Stimulated activated CD4-positive, alpha-beta T cell treated with anti-CD3 and anti-CD28 coated beads, Interleukin-4, amount 100 ng/mL, for 24 hours (primary cell): ENCODE measurements at places on chromosomes 3 and 15.

GRCh38 chr15:96334017-96334704, 3.7 kb downstream of the NR2F2 start:
- no peak for DNase-seq

DNA sequence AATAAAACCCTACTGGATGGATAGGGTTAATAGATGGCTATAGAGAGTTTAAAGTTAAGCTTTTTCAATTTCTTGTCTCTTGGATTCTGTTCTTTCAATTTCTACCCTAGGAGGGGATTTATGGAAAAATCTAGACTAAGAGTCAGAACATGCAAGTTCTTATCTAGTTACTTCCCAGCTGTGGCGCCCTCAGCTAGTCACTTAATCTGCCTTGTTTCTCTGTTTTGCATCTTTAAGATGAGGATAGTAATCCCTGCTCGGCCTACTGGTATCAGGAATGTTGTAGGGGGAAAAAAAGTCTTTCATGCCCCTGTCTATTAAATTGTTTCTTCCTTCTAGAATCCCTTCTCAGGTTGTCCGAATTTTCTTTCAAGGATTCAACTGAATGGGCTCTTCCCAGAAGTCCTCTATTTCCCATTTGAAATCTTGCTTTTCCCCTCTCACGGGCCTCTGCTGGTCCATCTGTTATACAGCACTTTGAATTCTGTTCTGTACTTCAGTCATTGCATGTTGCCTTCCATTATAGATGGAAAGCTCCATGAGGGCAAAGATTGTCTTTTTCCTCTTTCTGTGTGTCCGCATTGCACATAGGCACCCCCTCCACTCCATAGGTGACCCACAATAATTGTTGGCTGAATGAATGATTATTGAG, 4.4 kb downstream of the KCTD6 start:
- DNase-seq: no peak

DNA sequence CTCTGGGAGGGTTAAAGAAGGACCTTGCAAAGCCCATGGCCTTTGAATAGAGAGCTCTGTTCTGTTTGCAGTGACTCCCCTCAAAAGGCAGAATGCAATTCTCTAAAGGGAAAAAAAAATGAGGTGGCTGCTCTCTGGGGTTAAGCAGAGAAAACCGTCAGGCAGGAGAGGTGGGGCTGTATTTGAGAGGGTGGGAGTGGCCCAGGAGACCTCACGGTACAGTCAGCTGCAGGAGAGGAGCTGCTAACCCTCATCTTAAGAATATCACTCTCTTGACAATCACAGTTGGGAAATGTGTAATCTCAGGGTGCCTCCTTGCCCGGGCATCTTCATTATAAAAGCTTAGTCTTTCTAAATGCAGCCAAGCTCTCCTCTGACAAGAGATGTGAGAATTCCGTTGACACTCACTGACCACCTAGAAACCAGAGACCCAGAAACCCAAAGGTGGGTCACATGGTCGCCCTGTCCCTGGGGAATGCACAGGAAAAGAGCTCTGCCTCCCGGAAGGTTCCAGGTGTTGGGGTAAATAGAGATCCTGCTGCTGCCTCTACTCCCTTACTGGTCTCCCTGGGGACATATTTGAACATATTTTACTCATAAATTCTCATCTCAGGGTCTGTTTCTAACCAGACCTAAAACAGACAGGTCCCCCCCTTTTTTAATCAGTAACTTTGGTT, 159.1 kb upstream of the CTDSPL start:
- DNase-seq: no peak

GRCh38 chr3:69941037-69941436, 58.5 kb upstream of the SAMMSON start:
- DNase-seq: no peak

DNA sequence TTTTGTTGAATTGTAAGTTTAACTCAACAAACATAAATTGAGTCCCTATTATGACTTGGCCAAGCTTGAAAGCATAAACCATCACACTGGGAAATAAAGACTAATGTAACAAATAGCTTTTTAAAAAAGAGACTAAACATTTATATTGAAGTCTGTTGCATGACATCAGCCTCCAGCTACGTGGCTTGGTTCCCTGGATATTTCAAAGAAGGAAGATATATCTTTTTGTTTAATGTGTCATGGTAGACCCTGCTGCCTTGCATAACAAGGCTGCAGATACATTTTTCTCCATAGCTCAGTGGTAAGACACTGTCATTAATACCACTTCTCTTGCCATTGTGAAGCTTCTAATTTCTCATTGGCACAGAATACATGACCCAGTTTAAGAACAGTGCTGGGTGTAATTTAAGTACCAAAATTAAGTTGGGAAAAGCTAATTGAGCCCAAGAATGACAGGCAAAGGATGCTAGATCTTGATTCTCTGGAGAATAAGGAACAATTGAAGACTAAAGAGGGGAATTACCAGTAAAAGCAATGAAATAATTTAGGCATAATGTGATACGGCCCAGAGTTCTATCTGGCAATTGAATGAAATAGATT, 14.0 kb downstream of the RCN2 start:
- DNase-seq: no peak

DNA sequence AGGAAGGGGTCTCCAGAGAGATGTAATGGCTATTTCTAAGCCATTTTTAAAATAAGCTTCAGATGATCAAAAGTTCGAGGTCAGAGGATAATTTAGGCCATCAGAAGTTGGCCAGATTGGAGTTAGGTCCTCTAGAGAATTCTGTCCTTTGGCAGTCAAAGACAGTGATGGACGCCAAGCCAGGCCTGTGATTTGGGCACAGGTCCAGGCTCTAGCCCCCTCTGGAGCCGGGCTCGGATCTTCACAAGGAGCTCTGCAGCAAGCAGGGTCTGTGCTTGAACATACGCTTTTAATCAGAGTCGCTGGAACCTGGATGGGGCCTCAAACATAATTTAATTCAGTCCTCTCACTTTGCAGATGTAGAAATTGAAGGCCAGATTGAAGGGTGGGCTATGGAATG, 151.4 kb upstream of the BCL6 start:
- DNase-seq: no peak

GRCh38 chr3:162141272-162141791, 644.7 kb downstream of the OTOL1 start:
- DNase-seq: no peak

GRCh38 chr3:44476963-44477311, 533 bp downstream of the ZNF445 start:
- no peak for DNase-seq

GRCh38 chr3:54703923-54704322, 223.9 kb downstream of the LRTM1 start:
- no peak for DNase-seq

DNA sequence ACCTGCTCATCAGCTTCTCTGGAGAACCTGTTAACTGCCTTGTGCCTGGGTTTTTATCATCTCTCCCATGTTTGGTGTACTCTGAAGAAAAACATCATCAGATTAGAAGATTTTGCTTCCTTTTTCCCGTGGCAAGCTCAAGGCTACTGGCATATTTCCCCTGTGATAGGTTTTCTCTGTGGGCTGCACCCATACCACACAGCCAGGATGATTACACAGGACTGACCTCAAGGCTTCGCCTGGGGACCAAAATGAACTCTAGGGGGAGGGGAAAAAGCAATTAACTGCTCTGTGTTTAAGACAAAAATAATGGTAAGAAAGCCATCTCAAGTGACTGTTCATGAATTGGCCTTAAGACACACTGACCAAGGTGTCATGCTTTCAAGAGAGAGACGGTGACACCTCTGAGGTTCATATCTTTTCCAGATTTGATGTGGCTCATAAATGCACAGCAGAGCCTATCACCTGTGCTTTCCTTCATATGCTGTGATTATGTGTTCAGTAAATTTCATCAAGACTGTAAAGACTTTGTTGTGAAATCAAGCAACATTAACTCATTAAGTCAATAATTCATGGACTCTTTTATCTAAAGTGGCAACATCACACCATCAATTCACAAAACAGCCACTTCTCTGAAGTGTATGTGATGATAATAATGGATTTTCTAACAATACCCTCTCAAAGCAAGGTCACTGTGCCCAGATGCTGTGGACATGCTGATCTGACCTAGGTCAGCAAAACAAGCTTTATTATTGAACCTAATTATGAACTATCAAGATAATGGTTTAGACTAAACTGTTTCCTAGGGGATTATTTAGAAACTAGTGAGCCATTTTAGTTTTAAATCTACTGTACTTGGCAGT, 427.9 kb downstream of the WDR72 start:
- no peak for DNase-seq

DNA sequence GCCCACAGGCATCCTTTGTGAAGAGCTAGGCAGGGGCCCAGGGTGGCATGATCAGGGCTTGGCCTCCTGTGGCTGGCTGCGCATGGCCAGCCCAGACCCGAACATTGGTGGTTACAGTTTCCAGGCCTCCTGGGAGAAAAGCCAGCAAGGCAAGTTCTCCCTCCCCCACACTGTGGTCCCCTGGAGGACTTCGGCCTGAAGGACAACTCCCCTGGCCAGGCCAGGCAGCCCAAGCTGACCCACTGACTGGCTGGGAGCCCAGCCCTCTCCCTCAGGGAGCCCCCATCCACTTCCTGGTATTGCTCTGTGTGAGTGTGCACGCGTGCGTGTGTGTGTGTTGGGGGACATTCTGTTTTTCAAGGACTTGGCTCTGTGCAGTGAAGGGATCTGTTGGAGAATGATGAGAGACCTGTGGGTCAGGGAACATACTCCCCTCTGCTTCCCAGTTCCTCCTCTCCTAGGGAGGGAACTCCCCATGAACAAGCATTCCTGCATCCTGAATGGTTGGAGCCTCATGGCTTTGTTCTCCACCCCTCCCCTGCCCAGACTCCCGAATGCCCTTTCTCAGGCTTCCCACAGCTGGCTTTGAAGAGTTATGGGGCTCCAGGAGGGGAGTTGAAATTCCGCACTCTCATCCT, 29.5 kb downstream of the CORO2B start:
- DNase-seq: no peak

DNA sequence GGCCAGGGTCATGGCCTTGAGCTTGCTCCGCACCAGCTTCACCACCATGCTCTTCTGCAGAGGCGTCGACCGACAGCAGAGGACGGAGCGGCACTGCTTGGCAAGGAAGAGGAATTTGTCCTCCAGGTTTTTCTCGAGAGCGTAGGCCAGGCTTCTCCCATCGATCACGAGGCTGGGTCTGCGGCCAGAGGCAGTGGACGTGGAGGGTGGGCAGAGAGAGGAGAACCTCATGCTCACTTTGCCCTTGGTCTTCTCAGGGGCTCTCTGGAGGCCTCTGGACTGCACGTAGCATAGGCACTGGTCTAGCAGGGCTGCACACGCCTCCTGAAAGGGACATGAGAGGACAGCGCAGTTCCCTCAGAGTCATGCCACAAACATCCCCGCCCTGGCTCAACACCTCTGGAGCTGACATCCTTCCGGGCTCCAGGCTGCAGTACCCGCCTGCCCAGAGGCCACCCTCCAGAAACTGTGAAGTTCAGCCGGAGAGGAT, 168.3 kb downstream of the ATP10A start:
- DNase-seq: no peak

DNA sequence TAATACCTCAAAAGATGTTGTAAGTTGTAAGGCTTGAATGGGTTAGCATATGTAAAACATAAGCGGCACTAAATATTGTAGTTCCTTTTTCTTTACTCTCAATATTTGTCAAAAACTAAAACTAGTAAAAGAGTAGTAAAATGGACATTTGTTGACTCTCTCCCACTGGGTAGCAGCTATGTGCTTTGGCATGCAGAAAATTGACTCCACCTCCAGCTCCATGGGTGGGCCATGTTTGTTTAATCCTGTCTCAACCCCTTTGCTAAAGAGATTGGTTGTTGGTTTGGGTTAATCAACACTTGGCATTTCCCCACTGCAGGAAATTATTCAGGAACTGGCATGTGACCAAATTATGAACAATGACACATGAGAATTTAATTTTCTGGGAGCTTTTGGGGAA, 114.8 kb downstream of the EOMES start:
- no peak for DNase-seq

GRCh38 chr15:58444658-58445332, 13.0 kb downstream of the LIPC start:
- no peak for DNase-seq

DNA sequence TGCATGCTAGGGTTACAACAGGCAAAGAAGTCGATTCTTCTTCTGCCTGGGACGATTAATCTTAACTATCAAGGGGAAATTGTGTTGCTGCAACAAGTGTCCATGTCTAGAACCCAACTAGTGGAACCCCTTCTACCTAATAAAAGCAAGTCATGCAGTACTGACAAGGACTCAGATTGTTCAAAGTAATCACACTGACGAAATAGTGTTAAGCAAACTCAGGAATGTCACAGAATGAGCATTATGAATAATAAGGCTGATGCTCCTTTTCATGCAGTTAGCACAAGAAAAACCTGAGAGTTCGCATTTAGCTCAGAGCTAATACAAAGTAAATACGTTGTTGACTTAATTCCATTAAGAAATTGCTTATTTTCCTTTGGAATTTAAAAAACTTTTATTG, 47.5 kb upstream of the TRIM42 start:
- no peak for DNase-seq

DNA sequence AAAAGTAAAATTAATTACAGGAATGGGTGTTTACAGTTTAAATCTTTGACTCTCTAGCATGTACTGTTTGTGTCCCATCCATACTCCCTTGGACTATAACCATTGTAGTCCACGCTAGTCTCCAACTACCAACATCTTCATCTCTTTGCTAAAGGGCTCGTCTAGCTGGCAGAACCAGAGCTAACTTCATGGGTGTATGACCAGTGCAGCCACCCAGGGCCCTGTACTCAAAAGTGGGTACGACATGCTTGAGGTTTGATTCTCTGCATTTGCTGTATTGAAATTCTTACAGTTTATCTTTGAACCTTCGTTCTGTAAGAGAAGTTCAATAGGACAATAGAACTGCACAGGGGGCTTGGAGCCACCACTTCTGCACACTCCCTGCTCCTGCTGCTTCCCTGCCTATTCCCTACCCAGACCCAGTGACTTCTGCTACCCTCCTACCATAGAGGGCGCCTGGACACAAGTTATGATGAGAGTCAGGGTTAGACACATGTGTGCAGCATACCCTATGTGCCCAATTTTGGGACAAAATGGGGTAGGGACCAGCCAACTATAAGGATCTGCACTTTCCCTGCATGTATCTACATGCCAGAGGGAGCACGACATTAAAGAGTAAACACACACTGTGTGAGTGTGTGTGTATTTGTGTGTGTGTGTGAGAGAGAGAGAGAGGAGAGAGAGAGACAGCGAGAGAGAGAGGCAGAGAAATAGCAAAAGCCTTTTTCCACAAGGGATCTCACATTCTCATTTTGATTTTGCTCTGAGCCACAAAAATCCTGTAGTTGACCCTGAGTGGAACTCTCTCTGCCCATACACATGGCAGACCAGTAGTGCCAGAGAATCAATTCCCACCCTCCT, 59.0 kb upstream of the NECTIN3 start:
- DNase-seq: no peak

- DNase-seq: no peak
Observed at GRCh38 chr3:132504375-132504933, 87.2 kb downstream of the DNAJC13 start.

- no peak for DNase-seq
Observed at GRCh38 chr3:46542344-46542743, 23.8 kb downstream of the LRRC2 start.

- peak; percentile 12 for DNase-seq
Observed at GRCh38 chr3:13653631-13654279, 104.8 kb downstream of the FBLN2 start.

DNA sequence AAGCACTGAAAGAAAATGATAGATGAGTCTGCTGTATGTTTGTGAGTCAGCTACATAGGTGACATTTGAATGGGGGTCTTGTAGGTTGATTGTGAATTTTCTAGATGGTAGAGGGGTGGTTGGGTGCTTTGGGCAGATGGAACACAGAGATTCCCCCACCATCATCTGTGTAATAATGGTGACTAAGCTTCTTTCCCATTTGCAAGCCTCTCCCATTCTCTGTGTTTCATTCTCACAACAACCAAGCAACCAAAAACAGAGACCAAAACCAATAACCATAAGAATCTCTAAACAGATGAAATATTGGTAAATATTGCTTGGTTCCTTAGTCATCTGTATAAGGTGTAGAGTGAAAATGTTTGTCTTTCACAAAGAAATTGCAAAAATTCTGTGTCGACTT, 17.8 kb upstream of the UTS2B start:
- DNase-seq: no peak
